A549 treated with CORT108297 at 1 μM for 4 hours (cell line): ENCODE measurements at places on chromosomes 6 and 20. TPM values are rescaled to one million over a fixed set of nuclear protein-coding genes. Genes with fewer than 3 reads are reported as not detected.

The RFX6 gene
- 0.03 TPM in 1 of 5 replicates, not detected in the others for total RNA-seq

The DEFB132 gene
- not detected in 5 replicates for total RNA-seq

The PAX1 gene
- 0.03 to 0.10 TPM (median 0.05 TPM) in 3 of 5 replicates, not detected in the others for total RNA-seq

The SASH1 gene
- total RNA-seq, result 2.1 to 3.4 TPM (median 2.9 TPM) in 5 replicates

The SOBP gene
- total RNA-seq, result 0.88 to 1.4 TPM (median 1.0 TPM) in 5 replicates

The SOX4 gene
- total RNA-seq, result 10.3 to 16.1 TPM (median 12.1 TPM) in 5 replicates

The PRSS35 gene
- 0.05 to 0.14 TPM (median 0.07 TPM) in 5 replicates for total RNA-seq

The MOG gene
- not detected in 5 replicates for total RNA-seq

The RIMS1 gene
- total RNA-seq, result not detected in 5 replicates

The RIPPLY2 gene
- 0.17 to 0.65 TPM (median 0.50 TPM) in 5 replicates for total RNA-seq

The ULBP1 gene
- total RNA-seq, result 0.74 to 1.1 TPM (median 1.0 TPM) in 5 replicates

The RIPK1 gene
- 11.5 to 13.6 TPM (median 12.1 TPM) in 5 replicates for total RNA-seq

The AIF1 gene
- not detected in 5 replicates for total RNA-seq

The PCK1 gene
- 0.05 to 0.09 TPM (median 0.06 TPM) in 3 of 5 replicates, not detected in the others for total RNA-seq

The OR2J3 gene
- total RNA-seq, result not detected in 5 replicates

The MEP1A gene
- total RNA-seq, result not detected in 5 replicates

The MUCL3 gene
- 0.02 to 0.06 TPM (median 0.05 TPM) in 5 replicates for total RNA-seq

The PLEKHG1 gene
- 0.28 to 0.57 TPM (median 0.40 TPM) in 5 replicates for total RNA-seq

The VSX1 gene
- 1.0 to 1.2 TPM (median 1.1 TPM) in 5 replicates for total RNA-seq

The SLC22A16 gene
- total RNA-seq, result not detected in 5 replicates

The TPX2 gene
- total RNA-seq, result 98.2 to 128 TPM (median 104 TPM) in 5 replicates

The BMP7 gene
- 0.24 to 0.82 TPM (median 0.68 TPM) in 5 replicates for total RNA-seq

The PPP1R10 gene
- total RNA-seq, result 26.3 to 47.1 TPM (median 29.0 TPM) in 5 replicates

The SYCP2L gene
- 2.7 to 3.4 TPM (median 2.8 TPM) in 5 replicates for total RNA-seq

The EPM2A gene
- total RNA-seq, result 2.4 to 3.4 TPM (median 2.8 TPM) in 5 replicates

The RBL1 gene
- total RNA-seq, result 8.8 to 10.7 TPM (median 9.6 TPM) in 5 replicates

The SLC16A10 gene
- total RNA-seq, result 0.16 to 0.48 TPM (median 0.39 TPM) in 5 replicates
